Fibroblast of skin of left quadriceps (primary cell): ENCODE measurements at places on chromosomes 1 and 21.

DNA sequence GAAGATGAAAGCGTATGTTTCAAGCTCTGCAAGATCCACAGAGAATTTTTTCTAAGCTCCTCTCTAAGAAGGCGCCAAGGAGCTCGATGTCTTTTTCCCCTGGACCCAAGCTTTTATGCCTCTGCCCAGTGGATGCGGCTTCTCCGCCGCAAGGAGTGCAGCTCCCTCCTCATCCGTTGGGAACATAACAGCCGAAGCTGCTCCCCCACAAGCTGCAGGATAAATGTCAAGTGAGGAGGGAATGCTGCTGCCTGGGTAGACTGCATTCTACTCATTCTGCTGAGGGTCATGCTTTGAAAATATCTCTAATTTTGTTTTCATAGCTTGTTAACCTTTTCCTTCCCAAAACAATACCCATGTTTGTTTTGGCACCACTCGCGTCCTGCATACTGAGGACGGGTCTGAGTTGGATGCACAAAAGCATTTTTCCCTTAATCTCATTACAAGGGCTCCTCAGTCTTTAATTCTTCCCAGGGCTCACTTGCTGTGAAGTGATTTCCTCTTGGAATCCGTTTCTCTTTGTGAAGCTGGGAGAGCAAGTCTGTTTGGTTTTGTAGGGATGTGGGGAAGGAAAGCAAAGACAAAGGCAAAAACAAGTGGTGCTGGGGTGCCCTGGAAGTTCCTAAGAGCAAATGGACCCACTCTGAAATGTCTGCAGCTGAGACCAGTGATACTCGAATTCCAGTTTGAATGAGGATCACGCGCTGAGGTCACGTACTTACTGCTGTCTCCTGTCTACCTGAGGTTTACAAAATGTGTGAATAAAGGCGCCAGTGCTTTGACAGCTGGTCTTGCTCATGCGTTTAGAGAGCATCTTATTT is 134.0 kb upstream of the IRF2BP2 start:
- no peak for DNase-seq

DNA sequence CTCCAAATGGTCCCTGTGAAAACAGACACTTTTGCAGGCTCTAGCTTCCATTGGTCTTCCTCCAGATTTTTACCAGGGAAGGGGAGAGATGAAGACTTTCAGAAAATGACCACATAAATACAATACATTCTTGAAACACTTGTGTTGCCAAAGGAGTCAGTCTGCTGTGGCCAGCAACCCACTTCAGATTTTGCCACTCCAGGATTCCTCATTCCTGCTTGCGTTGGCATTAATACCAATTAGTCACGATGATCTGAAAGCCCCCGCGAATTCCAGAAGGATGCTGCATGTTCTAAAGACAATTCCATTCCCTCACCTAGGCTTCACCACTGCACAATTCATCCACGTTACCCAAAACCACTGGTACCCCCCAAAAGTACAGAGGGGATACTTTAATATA is 7.9 kb upstream of the BACE2 start:
- no peak for DNase-seq

DNA sequence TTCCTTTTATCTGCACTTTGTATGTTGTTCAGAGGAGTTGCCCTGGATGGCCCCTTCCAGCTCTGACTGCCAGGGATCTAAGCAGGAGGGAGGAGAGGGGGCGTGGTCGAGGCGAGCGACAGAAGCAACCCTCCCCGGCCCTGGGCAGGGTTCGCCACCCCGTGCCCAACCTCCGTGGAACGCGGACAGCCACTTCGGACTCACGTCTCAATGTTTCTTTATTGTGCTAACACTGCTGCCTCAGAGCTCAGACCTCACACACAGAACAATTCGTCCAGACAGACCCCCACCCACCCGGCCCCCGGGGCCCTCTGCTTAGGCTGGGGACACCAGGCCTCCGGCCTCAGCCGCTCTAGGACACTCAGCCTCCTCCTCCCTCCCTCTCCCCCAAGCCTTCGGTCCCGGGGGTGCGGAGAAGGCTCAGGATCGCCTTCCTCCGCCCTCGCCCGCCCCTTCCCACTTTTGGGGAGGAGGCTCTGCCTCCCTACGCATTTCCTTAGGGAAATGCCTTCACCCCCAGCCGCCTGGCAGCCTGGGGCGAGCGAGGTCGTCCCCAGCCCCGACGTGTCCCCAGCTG is 8.3 kb downstream of the VSIG8 start:
- DNase-seq = no peak

DNA sequence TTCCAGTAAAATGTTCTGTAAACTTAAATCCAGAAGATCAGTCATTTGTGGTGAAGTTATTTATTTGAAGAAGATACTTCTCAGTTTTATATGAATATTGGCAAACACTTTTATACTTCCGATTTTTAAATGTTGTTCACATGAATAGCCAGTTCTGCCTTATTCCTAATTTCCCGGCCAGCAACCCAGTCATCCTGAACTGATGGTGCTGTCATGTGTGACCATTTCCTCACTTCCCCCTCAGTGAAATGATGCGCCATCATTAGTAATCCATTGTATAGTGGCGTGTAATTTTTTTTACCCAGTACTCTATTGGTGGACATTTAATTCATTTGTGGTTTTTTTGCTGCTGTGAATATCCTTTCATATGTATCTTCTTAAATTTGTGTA is 16.4 kb downstream of the GPSM2 start:
- no peak for DNase-seq

- DNase-seq = no peak
These were observed 12.0 kb downstream of the PPFIA4 start for GRCh38 chr1:203038217-203038741.

GRCh38 chr1:116297495-116298212 is 75.4 kb upstream of the ATP1A1 start:
- no peak for DNase-seq

DNA sequence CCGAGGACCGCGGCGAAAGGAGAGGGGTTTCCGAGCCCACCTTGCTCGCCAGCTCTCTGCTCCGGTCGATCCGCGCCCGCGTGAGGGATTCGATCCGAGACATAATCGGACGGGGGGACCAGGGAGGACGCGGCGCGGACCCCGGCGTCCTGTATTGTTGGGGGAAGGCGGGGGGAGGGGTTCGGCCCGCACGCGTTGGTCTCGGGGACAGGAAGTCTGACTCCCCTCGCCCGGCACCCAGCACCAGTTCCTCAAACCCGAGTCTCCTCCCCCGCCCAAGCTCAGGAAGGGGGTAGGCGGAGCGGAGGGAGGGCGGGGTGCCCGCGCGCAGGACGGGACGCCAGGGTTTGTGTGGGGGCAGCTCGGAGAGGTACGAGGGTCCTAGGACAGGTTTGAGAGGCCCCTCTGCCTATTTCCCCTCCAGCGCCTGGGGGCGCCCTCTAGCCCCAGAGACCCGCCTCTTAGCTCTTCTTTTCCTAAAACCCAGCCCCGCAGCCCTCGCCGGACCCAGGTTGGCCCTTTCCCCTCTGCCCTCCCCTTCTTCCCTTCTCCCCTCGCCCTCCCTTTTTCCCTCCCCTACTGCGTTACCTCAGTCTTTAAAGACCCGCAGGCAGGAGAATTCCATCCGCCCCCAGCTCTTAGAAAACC is at the start of gene ARHGEF2:
TSS of gene ARHGEF2 (minus strand) at position 223 of the 648 bp plus-strand sequence. CDS start at position 103, 120 bp downstream.
- DNase-seq = no peak

DNA sequence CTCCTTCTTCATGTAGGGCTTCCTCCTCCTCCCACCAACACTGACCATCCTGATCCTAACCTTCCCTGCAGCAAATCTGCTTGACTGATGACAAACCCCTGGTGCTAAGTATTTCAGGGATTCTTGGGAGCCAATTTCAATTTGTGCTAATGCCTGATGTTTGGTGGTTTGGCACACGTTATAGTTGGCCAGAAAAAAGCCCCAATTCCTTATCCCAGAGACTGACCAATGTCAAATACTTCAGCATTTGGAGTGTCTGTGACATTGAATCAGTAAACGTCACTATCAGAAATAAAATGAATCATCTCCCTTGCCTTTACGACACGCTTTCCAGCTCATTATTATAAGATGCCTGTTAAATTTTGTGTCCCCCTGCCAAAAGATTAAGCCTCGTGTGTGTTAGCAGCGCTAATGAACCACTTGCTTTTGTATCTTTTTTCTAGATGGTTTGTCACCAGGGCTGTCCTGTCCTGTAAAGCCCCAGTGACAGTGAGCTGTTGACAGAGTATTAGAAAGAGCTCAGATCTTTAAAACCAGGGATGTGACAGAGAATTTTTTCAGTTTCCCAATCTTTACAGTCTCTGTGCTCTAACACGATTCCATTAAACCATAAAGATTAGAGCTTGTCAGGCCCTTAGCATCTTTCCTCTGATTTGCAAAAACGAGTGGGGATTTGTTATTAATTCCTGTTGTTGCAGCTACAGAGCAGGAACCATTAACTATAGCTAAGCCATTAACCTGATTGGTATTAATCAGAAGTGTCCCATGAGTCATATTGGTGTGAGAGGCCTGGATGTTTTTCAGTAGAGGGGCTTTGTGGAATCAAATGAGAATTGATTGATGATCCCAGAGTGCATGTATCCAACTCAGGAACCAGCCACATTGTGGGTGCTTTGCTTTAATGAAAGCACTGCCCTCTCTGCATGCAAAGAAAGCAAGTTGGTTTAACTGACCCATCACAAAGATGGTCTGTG is 665.1 kb upstream of the PLXNA2 start:
- DNase-seq = no peak

DNA sequence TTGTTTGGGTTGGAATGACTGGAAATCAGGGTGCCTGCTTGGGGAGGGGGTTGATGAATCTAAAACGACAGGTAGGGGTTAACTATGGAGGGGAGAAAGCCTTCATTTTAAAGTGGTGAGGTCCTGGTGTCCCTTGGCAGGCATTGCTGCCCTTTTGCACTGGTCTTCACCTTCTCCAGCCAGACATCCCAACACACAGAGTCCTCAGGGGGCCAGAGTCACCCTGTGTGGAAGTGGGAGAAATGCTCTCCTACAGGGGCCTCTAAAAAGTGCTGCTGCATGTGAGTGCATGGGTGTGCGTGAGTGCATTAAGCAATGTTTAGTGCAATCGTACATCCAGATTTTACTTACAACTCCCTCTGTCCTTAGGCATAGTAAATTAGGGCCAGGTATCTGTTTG is 39.0 kb downstream of the TEX35 start:
- DNase-seq = no peak

DNA sequence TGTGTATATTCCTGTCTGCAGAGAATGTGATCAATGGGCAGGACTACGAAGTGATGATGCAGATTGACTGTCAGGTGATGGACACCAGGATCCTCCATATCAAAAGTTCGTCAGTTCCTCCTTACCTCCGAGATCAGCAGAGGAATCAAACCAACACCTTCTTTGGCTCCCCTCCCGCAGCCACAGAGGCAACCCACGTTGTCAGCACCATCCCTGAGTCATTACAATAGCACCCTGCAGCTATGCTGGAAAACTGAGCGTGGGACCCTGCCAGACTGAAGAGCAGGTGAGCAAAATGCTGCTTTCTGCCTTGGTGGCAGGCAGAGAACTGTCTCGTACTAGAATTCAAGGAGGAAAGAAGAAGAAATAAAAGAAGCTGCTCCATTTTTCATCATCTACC is 65.2 kb downstream of the OLFML2B start:
- DNase-seq = no peak

GRCh38 chr1:22186311-22186710 is 43.4 kb upstream of the WNT4 start:
- DNase-seq = no peak

DNA sequence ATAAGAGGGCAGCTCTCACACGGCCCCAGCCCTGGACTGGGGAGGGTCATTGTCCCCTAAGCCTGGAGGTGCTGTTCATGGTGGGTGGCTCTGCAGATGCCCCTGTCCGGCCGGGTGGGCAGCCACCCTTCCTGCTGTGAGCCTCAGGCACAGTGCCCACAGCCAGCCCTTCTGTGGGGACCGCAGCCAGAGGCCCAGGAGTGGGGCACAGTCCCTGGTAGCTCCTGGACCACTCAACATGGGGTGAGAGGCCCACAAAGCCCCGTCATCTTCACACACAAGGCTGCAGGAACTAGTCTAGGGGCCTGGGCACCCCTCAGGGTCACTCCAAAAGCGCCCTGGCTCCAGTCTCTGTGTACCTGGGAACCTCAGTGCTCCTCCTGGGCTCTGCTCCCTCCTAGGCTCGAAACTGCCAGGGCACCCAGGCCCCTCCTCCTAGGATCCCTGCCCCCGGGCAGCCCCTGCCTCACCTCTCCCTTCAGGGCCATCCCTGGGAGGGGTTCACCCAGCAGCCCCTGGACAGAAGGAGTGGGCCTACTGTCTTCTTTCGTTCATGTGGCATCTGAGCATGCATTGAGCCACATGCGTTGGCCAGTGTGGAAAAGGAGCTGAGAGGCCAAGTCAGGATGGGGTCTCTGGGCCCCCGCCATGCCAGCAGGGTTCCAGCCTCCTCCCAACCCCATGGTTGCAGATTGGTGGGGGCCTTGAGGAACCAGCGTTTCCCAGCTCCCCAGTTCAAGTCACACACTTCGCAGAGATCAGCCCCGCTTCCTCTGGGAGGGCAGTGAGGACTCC is 43.0 kb downstream of the WNT9A start:
- no peak for DNase-seq

DNA sequence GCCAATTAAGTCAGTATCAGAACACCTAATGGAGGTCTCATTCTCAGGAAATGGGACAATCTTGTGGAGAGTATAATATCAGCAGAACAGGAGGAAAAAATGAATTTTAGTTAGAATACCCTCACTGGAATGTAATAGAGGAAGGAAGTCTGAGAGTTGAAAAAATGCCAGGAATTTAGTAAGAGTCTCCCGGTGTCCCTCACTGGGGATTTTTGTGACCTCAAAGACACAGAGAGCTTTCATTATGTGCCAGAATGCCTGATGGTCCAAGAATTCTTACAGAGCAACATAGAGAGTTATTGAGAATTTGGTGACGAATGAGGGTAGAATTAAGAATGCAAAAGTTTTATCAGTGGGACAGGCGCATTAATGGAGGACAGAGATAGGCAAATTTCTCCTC is 443.5 kb upstream of the B3GALT2 start:
- DNase-seq = peak; percentile 2

DNA sequence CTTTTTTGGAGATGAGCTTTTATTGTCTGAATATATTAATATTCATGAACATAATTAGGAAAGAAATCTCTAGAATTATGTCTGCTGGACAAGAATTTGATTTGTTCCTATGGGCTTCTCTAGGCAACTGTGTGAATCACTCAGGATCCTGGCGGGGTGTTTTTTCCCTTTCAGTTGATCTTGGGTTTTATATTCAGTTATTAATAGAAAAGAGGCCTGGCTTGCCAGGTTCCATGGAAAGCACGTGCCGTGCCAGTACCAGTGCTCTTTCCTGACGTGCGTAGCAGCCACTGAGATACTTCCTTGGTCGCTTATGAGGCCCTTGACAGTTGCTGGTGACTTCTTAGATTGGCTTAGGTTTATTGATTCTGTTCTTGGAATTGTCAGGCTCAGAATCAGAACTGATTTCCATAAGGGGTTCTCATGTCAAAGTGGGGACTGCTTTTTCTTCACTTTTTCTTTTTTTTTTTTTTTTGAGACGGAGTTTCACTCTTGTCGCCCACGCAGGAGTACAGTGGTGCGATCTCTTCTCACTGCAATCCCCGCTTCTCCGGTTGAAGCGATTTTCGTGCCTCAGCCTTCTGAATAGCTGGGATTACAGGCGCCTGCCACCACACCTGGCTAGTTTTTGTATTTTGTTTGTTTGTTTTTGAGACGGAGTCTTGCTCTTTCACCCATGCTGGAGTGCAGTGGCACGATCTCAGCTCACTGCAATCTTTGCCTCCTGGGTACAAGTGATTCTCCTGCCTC is 48.7 kb upstream of the KIF1B start:
- DNase-seq = no peak

- DNase-seq = no peak
These were observed 32.5 kb downstream of the RHOU start for GRCh38 chr1:228767636-228768354.
